ENCODE measurements at places on chromosomes 3 and 15.
A peak's percentile ranks its signal among the peaks of the same experiment; 100 is the strongest.

GRCh38 chr3:40992023-40992422 lies 207.3 kb upstream of the CTNNB1 start:
- no peak for DNase-seq

DNA sequence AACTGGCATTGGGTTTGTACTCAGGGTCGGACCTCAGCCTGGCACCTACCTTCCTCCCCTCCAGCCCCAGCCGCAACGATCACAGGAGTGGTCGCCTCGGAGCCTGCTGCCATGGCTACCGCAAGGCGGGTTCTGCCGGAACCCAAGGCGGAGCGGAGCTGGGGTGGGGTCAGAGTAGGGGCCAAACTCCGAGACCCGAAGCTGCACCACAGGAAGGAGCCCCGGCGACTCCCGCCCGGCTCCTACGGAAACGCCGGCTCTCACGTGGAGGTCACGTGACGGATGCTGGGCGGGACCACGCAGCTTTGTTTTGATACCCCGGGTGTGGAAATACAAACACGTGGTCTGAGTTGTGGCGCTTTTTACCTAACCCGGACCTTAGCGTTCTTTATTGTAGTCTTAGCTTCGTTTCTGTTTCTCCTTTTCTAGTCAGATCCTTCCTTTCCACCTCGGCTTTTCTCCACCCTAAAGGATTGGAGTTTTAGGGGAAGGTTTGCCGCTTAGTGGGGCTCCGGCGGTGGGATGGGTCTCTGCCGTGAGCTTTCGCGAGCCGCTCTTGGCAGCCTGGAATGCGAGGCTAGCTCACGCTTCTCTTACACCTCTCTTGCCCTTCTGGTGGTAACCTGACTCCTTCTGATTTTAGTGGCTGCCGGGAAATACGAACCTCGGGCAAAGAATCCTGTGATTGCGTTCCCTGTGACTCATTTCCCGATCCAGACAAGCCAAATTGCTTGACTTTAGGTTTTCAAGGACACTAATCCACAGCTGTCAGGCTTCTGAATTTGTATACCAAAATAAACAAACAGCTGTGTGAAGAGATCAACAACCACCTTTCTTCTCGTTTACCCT lies at the start of gene HSPBAP1:
TSS of gene HSPBAP1 (minus strand) at position 264 of the 849 bp plus-strand sequence. CDS start at position 113, 151 bp downstream.
- peak; percentile 77 for DNase-seq

DNA sequence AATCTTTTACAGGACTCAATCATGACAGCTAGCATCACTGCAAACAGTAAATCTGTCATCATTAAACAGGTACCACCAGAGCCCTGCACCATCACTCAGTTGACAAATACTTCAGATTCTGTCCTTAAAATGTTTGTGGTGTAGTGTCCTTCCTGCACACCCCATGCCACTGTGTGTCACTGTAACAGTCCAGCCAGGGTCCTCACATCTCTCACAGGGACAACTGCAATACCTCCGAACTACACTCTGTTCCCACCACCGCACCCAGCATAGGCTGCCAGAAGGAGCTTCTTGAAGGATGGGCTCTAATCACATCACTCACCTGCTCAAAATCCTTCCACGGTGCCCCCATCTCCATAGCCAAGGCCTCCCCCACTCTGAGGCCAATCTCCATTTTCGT lies 90.2 kb upstream of the FGF12 start:
- DNase-seq: no peak

DNA sequence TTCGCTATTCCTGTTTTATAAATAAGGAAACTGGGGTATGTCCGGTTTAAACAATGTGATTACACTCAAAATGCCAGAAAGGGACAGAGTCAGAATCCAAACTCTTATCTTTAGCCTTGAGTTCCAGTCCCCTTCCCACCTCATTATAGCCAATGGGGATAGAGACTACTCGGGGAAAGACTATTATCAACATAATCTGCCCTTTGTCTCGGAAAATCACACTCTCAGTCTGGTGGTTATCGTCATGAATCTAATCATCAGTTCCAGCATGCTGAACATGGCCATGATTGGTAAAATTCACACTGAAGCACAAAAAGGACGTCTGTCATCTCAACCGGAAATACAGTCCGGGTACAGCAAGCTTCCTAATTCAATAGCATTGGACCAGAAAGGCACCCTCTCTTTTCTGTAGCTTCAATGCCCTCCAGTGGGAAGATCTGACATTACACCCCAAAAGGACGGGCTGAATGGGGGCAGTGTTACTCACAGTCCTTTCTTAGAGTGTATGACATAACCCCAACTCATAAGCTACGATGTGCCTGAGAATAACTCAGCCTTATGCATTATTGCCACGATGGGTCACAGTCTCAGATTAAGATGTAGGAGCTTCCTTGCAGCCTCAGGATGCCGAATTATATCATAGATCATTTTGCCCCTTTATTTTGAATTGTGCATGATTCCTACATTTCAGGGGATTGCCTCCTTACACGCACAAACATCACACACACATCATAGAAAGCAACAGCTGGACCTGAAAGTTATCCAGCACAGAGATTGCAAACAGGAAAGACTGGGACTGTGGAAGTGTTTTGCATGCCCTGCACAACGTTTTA lies 390.4 kb upstream of the LMCD1 start:
- peak; percentile 54 for DNase-seq

DNA sequence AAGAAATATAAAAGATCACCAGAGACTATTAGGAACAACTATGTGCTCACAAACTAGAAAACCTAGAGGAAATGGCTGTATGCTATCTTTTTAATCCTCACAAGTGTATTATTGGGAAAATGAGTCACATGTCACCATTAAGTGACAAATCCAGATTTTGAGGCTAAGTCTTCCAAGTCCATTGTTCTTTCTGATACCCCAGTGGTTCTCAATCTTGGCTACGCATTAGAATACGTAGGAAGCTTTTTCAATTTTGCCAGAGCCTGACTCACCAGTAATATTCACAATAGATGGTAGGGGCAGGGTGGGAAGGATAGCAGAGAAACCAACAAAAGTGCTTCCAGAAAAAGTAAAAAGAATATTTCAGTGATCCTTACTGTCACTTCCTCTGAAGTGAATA lies 117.0 kb downstream of the FILIP1L start:
- DNase-seq: no peak

DNA sequence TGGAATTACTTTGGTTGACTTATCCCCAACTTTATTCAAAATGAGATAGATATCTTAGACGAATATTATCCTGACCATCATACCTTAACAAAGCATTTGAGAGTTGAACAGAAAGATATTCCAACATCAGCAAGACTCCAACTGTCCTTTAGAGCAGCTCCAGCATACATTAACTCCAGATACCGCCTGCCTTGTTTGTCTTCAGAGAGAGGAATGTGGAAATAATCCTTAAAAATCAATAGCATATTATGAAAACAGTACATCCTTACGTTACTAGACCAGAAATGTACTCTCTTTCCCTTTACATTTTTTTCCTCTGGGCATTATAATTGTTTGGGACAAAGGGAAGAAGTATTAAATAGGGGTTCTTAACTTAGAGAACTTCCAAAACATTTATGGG lies 1.7 kb downstream of the ANKUB1 start:
- DNase-seq: no peak

- DNase-seq: no peak
These were observed 287.6 kb upstream of the TBL1XR1 start for GRCh38 chr3:177484926-177485325.

GRCh38 chr3:117874904-117875874 lies 1159.5 kb downstream of the IGSF11 start:
- no peak for DNase-seq

- DNase-seq: no peak
These were observed 169.5 kb downstream of the ATP10A start for GRCh38 chr15:25693321-25694238.

DNA sequence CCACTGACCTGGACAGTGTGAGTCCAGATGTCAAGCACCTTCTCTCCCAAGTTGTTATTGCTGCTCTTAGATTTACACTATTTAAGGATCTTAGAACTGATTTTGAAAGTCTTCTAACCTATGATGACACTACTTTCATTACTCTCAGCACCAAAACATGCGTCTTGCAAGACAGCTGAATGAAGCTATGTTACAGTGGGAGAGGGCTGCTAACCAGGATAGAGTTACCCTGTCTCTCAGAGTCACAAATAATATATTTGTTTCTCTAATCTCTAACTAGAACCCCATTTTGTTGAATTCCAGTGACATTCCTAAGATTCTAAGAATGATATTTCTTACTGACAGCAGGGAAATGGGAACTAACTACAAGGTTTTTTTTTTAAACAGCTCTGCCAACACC lies 455.5 kb downstream of the MAGI1 start:
- DNase-seq: no peak

GRCh38 chr3:9809239-9809614 lies 835 bp upstream of the TTLL3 start:
- no peak for DNase-seq

GRCh38 chr3:136141891-136142290 lies 54.2 kb downstream of the MSL2 start:
- DNase-seq: no peak

DNA sequence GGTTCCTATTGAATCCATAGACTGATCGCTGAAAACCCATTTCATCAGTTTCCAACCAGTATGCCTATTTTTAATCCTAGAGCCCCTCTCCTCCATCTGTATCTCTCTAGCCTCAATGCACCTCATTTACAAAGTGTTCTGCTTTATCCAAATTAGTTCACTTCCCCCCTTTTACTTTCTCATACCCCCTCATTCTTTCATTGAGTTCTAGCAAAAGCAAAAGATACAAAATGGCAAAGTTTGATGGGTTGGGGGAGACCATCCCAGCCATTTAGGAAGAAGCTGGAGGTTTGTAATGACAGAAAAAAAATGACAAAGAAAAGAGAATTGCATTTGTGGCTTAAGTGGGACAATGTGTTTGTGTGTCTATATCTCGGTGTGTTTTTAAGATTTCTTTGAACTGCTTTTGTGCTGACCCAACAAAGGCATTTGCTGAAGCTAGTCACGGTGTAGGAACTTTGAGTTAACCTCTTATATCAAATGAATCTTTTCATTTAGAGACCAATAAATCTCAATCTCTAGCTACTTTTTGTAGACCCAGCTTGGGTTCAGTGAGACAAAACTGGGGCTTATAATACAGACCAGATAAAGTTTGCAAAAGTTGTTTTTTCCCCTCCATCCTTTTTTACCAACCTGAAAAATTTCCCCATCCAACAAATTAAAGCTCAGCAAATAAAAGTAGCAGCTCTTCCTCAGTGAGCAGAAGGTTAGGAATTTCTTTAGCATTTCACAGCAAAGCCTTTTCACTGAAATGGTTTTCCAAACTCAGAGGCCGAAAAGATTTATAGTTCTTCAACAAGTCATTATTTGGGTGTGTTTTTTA lies 18.7 kb downstream of the NR2F2 start:
- DNase-seq: no peak

DNA sequence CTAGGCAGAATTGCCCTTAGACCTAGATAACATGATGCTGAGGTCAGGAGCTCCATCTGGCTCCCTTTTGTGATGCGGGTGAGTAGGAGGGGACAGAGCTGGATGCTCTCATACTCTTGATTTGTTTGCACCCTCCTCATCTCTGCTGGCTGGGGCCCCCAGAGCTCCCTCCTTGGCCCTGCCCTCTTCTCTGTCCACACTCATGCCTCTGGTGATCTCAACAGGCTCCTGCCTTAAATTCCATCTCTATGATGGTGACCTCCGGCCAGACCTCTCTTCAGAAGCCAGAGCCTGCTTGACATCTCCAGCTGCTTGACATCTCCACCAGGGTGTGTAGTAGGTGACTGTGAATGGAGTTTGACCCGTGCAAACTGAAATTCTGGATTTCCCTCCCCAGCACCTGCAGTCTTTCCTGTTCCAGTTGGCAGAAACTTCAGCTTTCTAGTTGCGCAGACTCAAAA lies 4.3 kb upstream of the FGD5 start:
- no peak for DNase-seq

DNA sequence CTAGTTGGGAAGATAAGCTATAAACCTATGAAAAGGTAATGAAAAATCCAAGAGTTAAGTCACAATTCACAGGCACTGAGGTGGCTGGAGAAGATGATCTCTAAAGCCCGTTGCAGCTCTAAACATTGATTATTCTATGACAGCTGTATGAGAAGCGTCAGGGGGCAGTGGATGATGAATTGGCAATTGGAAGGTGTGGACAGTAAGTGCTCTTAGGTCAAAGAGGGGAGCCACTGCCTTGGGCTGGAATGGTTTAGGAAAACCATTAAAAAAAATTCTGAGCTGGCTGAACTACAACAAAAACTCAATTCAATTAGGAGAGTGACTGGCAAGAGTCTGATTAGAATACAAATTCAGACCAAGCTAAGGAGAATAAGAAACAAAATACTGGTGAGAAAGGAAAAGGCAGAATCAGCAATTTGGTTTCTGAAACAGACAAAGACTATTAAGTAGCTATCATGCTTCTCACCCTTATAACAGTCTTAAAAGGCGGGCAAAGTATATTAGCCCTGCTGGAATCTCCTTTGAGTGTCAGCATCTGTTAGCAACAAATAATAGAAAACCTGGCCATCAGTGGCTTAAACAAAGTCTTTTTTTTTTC lies 8.8 kb upstream of the NMD3 start:
- DNase-seq: no peak

GRCh38 chr3:32780735-32781210 lies 37.0 kb upstream of the TRIM71 start:
- no peak for DNase-seq

DNA sequence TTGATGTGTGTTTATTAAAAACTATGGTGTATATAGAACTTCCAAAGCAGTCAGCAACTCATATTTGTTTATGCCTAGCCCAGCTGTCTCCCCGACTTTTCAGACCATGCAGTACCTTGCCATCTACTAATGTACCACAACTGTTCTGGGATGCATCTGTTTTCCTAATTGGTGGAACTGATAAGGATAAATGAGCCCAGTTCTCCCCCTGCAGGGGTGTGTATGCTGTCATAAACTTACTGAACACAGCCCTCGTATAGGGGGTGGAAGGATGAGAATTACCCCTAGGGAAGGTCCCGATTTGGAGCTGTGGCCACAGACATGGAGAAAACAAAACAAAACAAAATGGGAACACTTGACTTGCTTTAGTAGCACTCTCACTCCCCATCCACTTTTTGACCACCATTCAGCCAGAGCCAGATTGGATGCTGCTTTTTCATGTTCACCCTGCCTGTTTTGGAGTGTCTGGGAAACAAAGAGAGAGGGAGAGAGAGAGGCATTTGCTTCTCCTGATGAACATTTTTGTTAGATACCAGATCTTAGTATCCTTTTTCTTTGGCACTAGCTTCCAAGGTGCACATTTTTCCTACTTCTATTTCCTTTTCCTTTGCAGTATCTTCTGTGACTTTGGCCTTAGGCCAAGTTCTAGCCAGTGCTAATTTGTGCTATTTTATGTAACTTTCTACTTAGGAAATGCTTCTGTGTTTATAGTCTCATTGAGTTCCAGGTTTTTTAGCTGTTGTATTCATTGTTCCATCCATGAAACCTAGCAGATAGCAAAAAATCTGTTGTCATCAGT lies 29.1 kb downstream of the CADM2 start:
- DNase-seq: no peak

GRCh38 chr3:52407779-52408178 lies 37.1 kb downstream of the SEMA3G start:
- no peak for DNase-seq

All from stimulated activated CD4-positive, alpha-beta T cell treated with anti-CD3 and anti-CD28 coated beads, Interleukin-15, amount 100 ng/mL, for 48 hours (primary cell).